Coronary artery (tissue), 2 donors: ENCODE measurements at places on chromosomes 4 and X.

DNA sequence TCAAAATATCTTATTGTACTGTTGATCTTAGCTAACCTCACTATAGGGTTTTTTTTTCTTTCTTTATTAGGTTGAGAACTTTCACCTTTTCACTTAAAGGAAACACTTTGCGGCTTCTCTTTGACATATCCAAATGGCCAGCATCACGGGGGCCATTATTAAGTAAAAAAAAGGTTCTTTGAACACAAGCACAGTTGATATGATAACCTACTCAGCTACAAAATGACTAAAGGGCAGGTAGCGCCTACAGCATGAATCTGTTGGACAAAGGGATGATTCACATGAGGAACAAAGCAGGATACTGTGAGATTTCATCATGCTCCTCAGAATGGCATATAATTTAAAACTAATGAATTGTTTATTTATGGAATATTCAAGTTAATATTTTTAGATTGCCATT is 119.6 kb downstream of the CCSER1 start:
- DNase-seq, result no peak

DNA sequence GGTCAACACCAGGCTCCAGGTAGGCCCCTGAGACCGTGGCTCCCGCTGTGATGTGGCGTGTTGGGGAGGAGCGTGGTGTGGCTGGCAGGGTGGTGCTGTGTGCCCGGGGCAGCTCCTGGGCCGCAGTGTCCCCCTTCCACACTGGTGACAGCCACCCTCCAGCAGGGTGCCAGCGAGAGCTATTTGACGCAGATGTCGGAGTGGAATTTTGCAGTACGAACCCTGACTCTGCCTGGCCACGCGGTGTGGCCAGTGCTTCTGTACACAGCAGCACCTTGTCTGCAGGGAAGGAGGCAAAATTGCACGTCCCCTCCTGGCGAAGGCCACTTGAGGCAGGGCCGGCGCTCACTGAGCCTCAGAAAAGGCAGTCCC is 53.2 kb downstream of the CPZ start:
- no peak for DNase-seq

DNA sequence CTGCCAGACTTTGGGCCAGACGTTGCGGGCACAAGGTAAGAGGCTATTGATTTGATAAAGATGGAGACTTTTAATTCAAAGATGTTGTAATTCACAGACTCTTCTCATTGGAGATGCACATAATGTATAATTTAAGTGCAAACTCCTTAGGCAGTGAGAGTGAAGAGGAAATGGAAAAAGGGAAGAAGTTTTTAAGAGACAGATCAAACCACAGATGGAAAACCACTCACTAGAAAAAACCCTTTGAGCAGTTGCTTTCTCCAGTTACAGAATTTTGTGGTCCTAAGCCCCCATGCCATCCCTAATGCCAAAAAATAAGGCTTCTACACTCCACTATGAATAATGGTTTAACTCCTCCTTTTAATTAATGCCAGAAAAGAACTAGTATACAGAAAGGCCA is 977.1 kb upstream of the PRKX start:
- no peak for DNase-seq

- no peak for DNase-seq
Measured at GRCh38 chr4:44916411-44916810, 190.1 kb upstream of the GNPDA2 start.

DNA sequence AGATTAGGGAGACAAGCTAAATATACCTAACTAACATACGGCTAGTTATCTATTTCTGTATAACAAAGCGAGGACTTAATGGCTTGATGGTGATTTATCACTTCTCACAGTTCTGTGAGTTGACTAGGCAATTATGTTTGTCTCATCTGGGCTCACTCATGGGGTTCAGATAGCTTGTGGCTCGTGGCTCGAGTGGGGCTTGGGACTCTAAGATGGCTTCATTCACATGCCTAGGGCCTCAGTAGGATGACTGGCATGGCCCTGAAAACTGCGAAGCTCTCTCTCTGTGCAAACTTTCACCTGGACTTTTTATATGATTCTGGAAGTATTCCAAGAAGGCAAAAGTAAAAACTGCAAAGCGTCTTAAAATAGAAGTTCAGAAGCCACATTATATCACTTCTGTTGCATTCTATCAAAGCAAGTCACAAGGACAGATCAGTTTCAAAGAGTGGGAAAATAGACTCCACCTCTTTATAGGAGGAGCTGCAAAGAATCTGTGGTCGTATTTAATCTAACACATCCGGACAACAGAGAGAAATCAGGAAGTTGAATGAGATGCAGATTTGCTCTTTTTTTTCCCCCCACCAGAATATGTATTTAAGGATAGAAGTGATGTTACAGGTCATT is 491.2 kb downstream of the INPP4B start:
- DNase-seq, result no peak

GRCh38 chr4:6327220-6327917 is 57.7 kb downstream of the WFS1 start:
- DNase-seq, result peak; percentile 80

GRCh38 chr4:102787944-102788343 is 27.2 kb upstream of the MANBA start:
- no peak for DNase-seq
